Stimulated activated CD4-positive, alpha-beta T cell treated with anti-CD3 and anti-CD28 coated beads, TNF-alpha, amount 100 ng/mL, for 48 hours (primary cell): ENCODE measurements at places on chromosomes 3 and 15.

- DNase-seq: no peak
Measured at GRCh38 chr3:129888771-129889170, 4.7 kb downstream of the TMCC1 start.

DNA sequence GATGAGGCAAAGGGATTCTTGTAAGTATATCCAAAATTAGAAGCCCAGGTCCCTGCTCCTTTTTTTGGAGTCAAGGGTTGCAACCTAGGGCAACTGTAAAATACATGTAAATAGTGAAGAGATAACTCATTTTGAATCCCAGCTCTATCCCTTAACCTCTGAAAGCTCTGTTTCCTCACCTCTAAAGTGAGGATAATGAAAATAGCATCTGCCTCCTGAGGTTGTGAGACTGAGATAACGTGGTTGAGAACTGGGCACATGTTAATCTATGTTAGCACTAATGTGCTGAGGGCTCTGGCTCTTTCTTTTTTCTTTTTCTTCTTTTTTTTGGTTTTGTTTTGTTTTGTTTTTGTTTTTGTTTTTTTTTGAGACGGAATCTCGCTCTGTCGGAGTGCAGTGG lies 4.8 kb upstream of the NKTR start:
- DNase-seq: no peak

DNA sequence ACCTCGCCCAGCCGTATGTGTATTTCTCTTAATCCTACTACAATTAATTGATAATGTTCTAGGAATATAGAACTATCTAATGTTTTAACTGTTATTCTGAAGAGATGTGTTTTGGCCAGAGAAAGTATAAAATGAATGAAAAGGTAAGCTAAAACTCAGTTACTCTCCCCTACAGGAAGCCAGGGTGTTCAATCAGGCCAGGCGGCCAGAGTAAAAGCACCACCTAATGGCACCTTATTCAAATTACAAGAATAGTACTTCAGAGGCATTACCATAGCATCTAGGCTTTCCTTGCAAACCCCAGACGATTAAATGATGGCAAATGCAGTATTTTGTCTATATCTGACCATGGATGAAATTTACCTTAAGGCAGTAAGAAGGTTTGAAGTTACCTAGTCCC lies 10.4 kb downstream of the SLC12A8 start:
- DNase-seq: no peak

DNA sequence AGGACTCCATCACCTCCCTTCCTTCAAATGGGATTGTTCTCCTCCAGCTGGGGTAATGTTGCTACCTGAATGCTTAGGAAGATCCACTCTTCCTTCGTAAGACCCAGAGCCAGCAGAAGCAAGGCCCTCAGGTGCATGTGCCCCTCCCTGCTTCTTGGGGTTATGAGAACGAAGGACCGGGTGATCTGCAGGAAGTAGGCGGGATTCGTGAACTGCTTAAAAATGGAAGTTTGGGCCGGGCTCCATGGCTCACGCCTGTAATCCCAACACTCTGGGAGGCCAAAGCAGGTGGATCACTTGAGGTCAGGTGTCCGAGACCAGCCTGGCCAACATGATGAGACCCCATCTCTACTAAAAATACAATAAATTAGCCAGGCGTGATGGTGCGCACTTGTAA lies 8.0 kb downstream of the TLR9 start:
- DNase-seq: no peak

DNA sequence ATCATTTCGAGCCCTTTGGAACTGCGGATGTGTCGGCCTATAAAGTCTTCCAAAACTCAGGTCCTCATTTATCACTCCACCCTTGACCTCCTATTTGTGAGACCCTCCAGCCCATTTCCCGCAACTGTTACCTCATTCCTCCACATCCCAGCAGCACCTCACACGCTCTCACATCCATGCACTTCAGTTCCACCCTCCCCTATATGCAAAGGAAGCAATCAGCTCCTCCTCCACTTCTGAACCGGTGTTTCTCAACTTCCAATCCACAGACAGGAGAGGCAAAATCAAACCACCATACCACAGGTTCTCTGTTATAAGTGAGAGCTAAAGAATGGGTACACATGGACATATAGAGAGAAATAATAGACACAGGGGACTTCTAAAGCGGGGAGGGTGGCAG lies 36.7 kb upstream of the MECOM start:
- DNase-seq: no peak

GRCh38 chr3:115986555-115987207 lies 363.4 kb downstream of the GAP43 start:
- no peak for DNase-seq

- DNase-seq: no peak
Measured at GRCh38 chr3:69199942-69200341, 77.5 kb upstream of the LMOD3 start.

DNA sequence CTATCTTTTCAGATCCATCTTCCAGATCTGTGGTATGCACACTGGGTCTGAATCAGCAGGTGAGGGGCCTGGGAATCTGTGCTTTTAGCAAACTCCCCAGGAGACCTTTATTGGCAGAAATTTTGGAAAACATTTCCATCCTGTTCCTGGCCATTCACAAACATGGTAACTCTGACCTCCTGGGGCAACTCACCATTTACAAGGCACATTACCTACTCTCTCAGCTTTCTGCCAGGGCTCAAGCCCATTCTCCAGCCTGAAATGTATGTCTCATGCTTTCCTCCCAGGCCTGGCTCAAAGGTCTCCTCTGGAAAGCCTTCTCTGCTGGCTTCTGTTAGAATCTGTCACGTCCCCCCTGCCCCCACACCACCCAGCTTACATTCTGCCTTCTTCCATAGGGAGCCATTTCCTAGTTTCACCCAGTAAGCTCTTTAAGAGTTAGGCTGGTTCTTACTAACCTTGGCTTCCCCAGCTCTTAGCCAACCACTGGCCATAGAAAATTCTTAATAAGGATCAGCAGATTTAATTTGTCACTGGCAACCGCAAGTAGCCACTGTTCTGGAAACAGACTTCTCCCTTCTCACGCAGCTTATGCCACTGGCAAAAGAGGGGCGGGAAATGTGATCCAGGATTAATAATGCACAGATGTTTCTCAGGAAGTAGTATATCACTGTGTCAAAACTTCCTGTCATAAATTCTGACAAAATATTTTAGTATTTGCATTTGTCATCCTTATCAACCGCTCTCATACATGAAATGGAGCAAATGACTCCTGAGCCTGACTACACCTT lies 55.0 kb downstream of the RORA start:
- DNase-seq: no peak

GRCh38 chr3:53719796-53720195 lies 126.4 kb downstream of the CHDH start:
- no peak for DNase-seq

DNA sequence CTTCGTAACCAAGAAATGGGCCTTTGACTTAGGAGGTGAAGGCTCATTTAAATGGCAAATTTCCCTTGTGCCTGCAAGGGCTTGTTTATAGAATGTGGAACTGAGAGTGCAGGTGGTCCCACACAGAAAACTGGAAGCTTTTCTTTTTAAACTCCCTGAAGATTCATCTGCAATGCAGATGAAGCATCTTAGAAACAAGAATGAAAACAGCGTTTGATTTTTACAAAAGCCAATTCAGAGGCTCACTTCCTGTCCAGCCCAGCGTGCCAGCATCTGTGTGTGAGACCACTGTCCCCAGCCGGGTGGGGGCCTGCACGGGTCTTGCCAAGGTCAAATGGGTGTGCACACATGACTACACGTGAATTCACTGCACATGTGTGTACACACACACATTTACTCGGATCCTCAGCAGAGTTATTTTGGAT lies 94.7 kb downstream of the LINGO1 start:
- no peak for DNase-seq

DNA sequence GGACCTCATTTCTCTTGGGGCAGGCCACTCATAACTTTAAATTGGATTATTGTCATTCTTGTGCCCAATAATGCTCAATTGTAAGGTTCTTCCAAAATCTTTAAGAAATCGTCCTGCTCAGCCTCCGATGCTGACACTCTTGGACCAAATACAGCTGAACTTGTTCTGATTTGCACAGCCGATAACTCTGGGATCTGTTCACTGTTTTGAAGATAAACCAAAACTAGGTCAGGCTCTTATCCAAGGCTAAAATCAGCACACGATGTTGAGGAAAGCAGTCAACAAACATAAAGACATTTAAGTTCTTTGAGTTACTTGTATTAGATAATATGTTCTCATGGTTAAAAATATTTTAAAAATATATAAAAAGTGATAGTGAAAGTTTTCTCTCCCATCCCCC lies 52.0 kb upstream of the NEO1 start:
- no peak for DNase-seq

GRCh38 chr3:137026701-137027100 lies 68.9 kb downstream of the IL20RB start:
- no peak for DNase-seq

- no peak for DNase-seq
Measured at GRCh38 chr3:10340046-10340445, 19.1 kb upstream of the SEC13 start.

GRCh38 chr3:53764026-53764775 lies 82.0 kb downstream of the CHDH start:
- no peak for DNase-seq

- no peak for DNase-seq
Measured at GRCh38 chr3:64268926-64269325, 43.7 kb upstream of the PRICKLE2 start.

GRCh38 chr3:31102196-31102879 lies 207.9 kb upstream of the GADL1 start:
- peak; percentile 14 for DNase-seq

- no peak for DNase-seq
Measured at GRCh38 chr15:69304182-69304545, 5.5 kb downstream of the PAQR5 start.

GRCh38 chr3:179526482-179526881 lies 36.2 kb upstream of the ACTL6A start:
- DNase-seq: no peak

DNA sequence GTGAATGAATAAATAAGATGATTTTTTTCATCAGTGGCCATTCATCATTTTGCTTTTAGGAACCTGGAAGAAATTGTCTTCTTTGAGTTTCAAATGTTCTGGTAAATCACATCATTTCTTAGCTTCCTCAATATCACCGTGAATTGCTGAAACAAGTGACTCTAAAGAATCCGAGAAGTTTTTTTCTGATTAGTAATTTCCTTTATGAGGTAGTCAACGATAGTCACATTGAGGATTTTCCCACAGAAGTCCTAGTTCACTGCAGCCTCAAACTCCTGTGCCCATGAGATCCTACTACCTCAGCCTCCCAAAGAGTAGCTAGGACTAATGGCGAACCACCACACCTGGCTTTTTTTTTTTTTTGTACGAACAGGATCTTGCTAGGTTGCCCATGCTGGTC lies 3.6 kb upstream of the TMPRSS7 start:
- no peak for DNase-seq

GRCh38 chr3:11552289-11553264 lies 91.1 kb downstream of the VGLL4 start:
- DNase-seq: no peak

GRCh38 chr3:196563721-196564225 lies 4.6 kb downstream of the WDR53 start:
- peak; percentile 21 for DNase-seq

DNA sequence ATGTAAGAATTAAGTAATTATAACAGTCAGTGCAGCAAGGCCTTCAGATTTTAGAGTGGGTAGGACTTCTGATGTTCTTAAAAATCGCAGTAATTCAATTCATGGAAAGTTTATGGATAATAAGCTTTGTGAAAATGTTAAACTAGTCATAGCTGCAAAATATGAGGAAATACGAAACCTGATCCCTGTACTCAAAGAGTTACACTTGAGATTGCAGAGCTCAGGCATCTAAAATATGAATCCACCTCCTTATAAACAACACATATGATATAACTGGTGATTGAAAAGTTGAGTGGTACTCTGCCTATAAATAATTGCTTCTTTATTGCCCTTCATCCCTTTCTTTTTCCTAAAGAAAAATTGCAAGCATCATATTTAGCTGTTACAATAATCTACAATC lies 473.3 kb downstream of the OTOL1 start:
- DNase-seq: no peak

GRCh38 chr3:33642806-33643205 lies 75.2 kb downstream of the CLASP2 start:
- no peak for DNase-seq

- no peak for DNase-seq
Measured at GRCh38 chr3:64345371-64345770, 120.1 kb upstream of the PRICKLE2 start.

DNA sequence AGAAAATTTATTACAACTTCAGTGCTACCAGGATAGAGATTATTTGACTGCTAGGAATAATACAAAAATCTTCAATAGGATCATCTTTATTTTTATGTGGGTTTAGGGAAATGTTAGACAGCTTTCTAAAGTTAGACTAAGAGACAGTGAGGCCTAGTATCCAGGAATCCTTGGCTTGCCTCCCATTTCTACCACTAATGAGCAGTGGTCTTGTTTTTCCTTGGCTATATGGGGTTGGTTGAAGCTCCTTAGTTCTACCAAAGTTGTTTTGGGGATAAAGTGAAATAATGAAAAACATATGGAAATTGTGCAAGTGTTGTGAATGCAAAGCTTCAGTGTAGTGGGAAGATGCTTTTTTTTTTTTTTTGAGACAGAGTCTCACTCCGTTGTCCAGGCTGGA lies 16.8 kb downstream of the AP4E1 start:
- DNase-seq: no peak

DNA sequence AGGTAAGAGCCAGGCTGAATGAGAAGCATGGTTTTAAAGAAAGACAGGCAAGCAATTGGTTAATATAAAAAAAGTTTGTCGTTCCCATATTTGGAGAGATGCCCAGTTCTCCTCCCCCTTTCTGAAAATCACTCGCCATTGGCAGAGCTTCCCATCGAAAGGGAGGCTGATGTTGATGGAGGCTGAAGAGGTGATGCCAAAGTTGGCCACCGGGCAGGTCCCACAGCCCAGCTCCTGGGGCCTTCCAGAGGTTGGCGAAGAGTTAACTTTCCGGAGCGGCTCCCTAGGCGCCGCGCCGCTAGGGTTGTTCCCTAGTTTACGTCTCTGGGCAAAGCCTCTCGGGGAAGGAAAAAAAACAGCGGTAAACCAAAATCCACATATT lies 793 bp downstream of the PCOLCE2 start:
- DNase-seq: no peak

- no peak for DNase-seq
Measured at GRCh38 chr15:64915518-64916227, 4.0 kb downstream of the ANKDD1A start.

DNA sequence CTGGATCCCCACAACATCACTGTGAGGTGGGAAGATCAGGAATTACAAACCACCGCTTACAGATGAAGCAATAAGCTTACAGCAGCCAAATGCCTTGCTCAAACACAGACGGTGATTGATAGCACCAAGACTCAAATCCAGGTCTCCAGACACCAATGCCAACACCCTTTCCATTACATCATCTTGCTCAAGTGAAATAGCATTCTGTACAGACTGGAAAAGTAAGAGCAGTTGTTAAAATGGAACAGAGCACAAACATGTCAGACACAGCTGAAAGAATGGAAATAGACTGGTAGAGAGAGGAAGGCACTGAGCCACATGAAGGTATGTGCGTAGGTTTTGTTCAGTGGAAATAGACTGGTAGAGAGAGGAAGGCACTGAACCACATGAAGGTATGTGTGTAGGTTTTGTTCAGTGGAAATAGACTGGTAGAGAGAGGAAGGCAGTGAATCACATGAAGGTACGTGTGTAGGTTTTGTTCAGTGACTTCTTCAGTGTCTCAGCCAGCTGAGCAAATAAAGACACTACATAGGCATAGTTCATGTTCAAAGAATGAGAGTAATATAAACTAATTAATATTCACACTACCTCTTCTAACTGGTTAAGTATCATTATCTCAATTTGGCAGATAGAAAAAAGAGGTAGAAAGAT lies 15.6 kb downstream of the CLDN1 start:
- DNase-seq: no peak

- DNase-seq: no peak
Measured at GRCh38 chr15:69075440-69075839, 60.9 kb downstream of the NOX5 start.
